Stimulated activated naive CD4-positive, alpha-beta T cell (primary cell): ENCODE measurements at places on chromosomes 12 and 14.

- no peak for DNase-seq
These were observed 39.0 kb downstream of the KIF26A start for GRCh38 chr14:104177411-104177810.

- DNase-seq, result no peak
These were observed 160.0 kb upstream of the PLEKHA5 start for GRCh38 chr12:18969512-18969911.

DNA sequence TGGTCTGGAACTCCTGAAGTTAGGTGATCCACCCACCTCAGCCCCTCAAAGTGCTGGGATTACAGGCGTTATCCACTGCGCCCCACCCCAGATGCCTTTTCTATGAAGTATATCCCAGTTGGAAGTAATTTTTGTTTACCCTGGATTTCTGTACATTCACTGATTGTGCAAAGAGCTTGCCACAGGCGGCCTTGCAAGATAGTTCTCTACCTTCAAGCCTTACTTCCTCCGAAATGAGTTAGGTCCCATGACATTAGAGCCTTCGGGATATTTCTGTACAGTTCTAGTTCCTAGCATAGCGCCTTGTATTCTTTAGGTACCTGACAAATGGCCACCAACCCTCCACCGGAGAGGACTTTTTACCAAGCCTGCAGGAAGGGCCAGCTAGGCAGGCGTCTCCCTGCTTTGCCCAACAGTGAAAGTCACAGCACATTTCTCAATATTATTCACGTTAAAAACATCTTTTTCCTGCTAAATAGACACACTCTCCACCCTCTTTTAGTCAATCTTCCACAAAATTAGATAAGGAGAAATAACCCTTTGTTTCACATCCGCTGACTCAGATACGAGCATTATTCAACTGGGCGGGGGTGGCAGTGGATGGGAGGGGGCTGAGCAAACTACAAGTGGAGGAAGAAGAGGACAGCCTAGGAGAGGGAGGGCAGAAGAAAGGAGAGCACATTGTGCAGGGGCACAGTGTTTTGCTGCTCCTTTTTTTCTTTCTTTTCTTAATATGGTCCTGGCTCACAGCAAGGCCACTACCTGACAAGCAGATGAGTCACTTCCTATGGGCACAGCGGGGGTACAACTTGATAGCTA, 40.0 kb upstream of the CAPRIN2 start:
- no peak for DNase-seq

DNA sequence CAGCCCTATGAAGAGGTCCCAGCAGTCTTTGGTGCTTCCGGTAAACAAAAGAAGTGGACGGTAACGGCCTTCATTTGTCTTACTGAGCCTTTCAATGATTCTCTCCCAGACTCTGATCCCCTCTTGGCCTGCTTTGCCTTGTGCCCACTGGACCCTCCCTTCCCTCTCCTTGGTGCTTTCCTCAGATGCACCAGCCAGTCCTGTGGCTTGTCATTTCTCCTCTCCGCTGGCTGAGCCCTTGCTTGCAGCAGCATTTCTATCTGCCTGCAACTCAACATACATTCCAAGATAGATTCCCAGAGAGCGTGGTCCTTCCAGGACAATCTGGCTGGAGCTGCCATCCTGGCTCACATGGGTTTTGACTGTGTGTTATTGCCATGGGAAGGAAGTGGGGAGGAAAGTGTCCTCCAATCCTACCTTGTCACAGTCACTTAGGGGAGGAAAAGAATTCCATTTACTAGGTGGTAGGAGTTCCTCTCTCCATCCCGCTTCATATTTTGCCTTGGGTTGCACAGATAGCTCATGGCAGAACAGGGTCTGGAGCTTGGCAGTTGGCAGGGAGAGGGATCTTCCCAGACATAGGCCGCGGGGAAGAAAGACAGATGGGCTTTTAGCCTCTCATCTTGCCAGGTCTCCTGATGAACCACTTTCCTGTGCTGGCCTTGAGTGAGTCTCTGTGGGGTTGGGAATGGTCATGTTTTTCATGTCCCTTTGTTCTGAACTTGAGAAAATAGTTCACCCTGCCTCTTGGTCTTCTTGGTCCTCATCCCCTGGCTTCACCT, 92.8 kb upstream of the KCNA1 start:
- DNase-seq, result no peak

DNA sequence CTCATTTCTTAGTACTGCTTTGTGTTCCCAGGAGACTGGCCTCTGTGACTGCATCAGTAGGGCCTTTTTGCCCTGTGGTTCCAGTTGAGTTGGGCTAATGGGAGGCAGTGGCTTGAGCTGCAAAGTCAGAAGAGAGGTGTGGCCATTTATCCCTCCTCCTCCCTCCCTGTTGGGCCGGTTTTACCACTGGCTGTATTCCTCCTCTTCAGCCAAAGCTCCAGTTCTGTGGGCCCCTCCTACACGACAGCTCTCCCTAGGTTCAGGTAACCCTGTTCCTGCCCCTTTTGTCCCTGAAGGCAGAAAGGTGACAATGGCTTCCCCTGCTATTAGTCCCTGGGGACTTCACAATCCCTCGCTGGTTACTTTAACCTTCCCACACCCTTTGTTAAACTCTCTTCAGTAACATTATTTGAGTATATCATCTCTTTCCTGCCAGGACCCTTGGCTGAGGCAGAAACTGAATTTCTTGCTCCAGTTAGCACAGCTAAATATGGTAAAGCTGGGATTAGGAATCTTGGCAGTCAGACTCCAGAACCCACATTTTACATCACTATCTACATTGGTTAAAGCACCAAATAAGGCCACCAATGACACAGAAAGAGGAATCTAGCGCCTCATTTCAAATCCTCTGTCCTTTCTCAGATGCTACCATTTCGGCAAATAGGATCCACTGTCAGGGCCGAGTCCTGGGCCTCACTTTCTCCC, 121.9 kb upstream of the SLC35F4 start:
- DNase-seq, result no peak

DNA sequence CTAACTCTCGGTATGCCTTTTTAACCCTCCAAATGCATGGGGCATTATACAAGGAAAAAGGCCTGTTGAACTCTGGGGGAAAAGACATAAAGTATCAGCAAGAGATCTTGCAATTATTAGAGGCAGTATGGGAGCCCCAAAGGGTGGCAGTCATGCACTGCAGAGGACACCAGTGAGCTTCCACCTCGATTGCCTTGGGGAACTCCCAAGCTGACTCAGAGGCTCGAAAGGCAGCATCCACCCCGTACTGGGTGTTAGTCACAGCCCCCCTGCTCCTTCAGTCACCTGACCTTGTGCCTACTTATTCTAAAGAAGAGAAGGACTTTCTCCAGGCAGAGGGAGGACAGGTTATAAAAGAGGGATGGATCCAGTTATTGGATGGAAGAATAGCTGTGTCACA, 781.4 kb upstream of the TMEM132C start:
- DNase-seq, result no peak

- DNase-seq, result no peak
These were observed 369 bp downstream of the DEPDC4 start for GRCh38 chr12:100266585-100266834.

GRCh38 chr12:64545081-64545382, 65.3 kb upstream of the RASSF3 start:
- no peak for DNase-seq

DNA sequence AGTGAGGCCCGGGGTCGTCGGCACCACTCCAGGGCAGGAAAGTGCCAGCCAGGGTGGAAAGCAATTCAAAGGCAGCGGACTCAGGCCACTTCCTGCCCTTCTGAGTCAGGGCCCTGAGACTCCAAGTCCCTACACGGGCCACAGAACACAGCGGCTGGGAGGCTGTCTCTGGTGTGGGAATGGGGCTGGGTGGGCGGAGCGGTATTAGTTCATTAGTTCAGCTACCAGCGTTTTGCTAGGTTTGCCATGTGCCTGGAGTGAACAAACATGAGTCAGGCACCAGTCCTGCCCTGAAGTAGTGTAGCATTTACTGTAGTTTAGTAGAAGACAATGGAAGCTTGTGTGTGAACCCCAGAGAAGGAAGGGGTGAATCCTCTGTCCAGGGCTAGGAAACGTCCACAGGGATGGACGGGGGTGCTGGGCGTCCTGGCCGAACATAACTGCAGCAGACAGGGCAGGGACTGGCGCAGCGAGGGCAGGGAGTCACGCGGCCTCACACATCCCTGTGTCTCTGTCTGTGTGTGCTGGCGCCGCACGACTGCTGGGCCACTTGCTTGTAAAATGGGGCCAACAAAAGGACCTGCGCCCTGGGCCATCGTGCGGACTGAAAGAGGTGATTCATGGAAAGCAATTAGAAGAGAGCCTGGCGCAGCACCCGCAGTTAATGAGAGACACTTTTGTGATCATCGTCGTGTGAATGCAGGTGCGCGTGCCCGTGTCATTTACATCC, 186.4 kb upstream of the PRMT8 start:
- no peak for DNase-seq

DNA sequence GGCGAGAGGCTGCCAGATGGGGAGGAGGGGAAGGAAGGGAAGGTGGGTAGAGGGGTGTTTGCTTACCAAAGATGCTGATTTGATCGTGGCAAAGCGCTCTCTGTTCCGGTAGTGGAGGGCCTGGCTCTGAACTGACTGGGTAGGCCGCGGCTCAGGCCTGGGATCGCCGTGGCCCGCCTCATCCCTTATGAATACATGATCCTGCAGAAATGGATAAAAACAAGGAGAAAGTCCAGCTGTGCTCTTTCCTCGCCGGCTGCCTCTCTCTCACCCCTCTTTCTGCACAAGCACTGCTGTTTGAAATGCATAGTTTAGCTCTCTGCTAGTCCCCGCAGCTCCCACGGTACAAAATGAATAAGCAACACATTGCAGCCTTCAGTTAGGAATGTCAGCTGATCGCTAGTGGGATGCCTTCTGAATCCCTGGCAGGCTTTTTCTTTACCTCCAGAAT, 53.8 kb downstream of the PEBP1 start:
- no peak for DNase-seq

DNA sequence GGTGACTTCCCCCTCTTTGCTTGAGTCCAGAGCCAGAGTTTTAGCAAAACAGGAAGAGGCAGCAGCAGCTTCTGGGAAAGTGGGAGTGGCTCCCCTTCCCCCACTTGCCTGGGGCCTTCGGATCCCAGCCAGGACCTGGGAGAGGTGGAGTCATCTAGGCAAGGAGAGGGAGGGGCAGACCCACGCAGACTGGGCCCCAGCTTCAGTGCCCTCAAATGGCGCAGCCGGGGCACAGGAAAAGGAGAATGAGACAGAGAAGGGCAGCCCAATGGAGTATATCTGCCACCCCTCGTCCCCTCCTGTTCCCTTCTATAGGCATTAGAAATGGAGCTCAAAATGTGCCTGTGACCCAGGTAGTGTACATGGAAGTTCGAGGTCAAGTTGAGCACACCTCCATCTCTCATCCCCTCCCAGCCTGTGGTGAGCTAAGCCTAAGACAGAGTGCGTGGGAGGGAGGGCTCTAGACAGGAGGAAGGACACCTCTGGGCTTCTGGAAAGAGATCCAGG, 9.3 kb upstream of the HDAC7 start:
- no peak for DNase-seq

GRCh38 chr14:60275932-60276331, 26.9 kb downstream of the PPM1A start:
- no peak for DNase-seq

- DNase-seq, result no peak
These were observed 827.6 kb downstream of the C12orf50 start for GRCh38 chr12:87201598-87201997.

DNA sequence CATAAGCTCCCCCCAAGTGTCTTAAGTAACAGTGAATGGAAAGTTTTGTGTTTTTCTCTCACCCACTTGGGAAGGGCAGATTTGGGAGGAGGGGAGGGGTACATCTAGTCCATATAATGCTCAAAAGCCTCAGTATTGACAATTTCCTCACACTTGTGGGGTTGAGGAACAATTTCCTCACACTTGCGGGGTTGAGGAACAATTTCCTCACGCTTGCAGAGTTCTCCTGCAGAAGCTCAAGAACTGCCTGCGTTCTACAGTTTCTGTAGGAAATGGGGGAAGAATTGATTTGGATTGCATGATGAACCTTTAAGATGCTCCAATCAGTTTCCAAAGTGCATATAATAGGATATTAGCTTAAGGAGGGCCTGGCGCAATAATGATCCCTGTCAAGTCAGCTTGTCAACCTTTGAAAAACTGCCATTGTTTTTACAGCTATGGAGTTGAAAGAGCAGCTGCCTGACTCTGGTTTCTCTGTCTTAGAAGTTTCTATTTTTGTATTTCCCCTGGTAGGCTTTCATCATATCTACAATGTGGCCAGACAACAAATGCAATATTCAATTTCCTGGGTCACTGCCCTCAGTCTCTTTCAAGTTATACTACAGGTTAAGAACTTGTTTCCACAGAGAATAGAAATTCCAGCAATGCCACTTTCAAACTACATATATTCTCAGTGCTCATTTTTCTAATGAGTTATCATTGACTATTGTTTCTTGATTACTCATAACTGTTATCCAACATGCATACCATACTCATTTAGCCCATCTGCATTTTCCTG, 66.5 kb downstream of the PLEKHG7 start:
- no peak for DNase-seq

DNA sequence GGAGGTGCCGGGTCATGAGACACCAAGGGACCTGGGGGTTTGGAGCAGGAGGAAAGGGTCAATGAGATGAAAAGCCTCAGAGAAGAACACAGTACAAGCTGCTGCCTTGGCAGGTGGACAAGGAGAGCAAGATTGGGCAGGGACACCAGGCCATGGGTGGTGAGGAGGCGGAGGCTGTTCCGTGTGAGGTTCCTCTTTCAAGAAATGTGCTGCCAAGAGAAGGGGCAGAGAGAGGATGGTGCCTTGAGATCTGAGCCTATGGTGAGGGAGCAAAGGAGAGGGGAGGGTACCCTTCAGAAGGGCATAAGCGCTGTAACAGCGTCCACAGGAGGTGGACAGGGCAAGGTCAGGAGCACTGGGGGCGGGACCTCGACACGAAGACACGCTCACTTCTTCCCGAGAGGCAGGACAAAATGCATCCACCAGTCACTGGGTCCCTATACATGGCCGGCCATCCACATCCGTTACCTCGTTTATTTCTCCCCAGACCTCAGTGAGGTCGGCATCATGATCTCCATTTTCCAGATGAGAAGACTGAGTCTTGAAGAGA, 100.2 kb downstream of the B4GALNT3 start:
- no peak for DNase-seq
